T-helper 22 cell (primary cell): ENCODE measurements at places on chromosomes 12 and 14.

DNA sequence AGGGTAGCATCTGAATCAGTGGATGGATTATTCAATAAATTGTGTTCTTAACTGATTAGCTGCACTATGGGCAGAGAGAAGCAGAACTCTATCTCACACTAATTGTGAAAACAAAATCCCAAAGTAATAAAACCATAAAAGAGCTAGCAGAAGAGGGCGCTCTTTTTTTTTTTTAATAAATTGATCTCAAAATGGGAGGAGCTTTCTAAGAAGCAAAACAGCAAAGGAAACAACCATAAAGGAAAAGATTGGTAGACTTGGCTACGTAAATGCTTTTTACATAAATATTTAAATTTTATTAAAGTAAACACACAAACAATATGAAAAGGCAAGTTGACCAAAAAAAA is 1.5 kb upstream of the TM7SF3 start:
- no peak for DNase-seq

DNA sequence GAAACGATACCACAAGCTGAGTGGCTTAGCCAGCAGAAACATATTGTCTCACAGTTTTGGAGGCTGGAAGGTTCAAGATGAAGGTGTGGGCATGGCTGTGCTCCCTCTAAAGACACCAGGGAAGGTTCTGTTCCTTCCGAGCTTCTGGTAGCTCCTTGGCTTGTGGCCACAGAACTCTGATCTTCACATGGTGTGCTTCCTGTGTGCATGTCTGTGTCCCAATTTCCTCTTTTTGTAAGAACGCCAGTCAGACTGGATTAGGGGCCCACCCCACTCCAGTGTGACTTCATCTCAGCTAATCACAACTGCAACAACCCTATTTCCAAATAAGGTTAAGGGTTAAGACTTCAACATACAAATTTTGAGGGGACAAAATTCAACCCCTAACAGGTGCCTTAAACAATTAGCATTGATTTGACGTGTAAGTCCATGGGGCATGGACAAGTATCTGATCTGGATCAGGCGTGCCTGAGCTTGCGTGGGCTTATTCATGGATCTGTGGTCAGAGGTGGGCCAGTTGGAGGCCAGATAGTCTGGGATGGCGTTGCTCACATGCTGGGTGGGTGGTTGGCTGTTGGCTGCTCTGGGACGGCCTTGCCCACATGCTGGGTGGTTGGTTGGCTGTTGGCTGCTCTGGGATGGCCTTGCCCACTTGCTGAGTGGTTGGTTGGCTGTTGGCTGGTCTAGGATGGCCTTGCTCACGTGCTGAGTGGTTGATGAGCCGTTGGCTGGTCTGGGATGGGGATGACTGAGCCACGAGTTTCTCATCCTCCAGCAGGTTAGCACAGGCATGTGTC is 88.5 kb downstream of the LGMN start:
- DNase-seq: no peak

DNA sequence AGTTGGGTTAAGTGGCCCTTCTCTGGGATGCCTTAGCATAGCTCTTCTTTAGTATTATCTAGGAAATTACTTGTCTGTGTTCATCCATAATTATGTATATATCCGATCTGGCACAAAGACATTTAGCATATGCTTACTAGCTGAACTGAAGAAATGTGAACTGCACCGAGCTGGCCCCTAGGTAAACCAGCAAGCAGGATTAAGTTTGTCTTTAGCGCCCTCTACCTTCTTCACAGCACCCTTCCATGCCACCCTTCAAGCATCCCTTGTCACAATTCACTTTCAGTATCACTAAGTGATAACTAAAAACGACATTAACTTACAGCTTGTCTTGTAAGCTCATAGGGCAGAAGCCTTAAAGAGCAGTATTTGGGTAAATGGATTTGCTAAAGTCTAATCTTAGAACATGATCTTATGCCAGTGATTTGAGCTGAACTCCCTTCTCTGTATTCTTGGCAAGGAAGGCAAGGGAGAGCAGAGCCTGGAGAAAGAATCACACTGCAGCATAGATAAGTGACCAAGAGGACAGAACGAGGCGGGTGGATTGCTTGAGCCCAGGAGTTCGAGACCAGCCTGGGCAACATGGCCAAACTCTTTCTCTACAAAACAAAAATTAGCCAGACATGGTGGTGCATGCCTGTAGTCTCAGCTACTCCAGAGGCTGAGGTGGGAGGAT is 2.6 kb upstream of the HAL start:
- no peak for DNase-seq

DNA sequence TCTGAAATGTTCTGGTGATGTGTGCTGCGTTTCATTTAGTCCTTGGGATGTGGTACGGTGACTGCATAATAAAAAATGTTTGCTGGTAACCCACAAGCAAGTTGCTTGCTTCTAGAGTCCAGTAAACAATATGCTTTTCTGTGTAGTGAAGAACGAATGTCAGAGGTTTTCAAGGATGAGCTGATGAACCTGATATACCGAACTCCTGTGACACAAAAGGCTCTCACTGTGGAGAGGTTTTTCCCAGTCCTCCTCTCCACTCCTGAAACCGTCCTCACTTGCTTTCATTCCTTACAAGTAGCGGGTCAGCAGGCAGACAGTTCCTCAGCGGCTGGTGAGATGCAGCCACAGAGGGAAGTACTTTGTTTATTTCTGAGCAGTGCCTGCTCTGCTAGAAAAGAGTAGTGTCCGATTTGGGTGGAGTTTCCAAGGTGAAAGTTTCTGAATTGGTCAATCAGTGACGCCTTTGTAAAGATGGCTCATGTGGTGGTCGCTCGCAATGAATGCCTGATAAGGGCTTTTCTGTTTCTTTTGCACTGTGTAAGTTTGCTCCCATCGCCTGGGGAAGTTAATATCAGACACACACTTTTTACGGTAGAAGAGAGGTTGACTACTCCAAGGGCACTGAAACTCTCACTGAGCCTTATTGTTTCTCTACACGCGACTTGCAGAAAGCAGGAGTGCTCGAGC is 3.0 kb downstream of the ETV6 start:
- DNase-seq: no peak

DNA sequence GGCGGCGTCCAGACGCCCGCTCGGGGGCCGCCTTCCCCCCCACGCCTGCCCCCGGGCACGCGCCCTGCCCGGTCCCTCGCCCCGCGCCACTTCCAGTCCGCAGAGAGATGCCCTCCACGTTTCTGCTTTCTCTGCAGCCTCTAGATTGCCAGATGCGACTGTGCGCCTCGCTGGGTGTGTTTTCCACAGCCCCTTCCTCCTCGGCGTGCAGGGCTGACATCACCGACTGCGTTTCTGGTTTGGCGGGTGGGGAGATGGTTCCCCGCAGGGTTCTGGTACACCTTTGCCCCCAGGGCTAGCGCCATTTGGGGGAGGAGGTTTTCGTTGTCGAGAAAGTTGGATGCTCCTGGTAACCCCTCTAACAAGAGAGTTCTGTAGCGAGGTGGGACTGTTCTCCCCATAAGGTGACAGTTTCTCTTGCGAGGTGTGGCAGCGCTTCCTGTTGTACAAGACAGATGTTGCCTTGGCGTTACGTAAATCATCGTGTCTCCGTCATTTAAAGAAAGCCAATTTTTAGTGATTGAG is 1.5 kb downstream of the CALM1 start:
- peak; percentile 47 for DNase-seq

DNA sequence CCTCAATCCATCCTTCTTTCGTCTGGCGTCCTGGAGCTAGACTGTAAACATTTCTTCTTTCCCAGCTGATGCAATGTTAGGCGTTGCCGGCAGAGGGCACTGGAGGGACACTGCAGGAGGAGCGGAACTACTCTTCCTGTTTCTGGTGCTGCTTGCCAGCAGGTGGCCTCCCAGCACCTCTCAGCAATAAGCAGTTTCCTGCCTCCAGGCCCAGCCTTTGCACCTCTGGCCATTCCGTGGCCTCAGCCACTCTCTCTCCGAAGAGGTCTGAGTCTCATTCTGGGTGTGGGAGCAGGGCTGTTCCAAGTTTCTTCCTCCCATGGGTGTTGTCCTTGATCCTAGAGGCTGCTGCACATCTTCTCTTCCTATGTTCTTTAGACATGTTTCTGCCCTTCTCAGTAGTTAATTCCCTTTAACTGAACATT is 7.5 kb upstream of the ASPG start:
- peak; percentile 60 for DNase-seq

DNA sequence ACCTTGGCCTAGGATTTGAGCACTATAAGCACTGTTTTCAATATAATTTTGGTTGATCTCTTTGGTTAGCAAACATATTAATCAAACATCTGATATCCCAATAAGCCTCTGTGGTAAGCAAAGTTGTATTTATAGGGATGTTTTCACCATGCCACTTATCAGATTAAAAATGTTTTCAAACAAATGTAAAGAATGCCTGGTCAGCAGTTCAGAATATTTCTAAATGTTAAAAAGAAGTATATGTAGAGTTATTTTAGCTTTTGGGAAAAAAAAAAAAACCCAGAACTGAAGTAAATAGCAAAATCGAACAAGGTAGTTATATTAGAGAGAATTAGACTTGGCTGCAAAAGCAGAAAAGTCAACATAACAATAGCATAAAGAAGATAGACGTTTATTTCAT is 3.9 kb downstream of the NAV3 start:
- DNase-seq: no peak

GRCh38 chr12:104814944-104815343 is 143.1 kb downstream of the SLC41A2 start:
- DNase-seq: no peak

- no peak for DNase-seq
Measured at GRCh38 chr12:52401526-52401925, 4.6 kb downstream of the KRT82 start.

DNA sequence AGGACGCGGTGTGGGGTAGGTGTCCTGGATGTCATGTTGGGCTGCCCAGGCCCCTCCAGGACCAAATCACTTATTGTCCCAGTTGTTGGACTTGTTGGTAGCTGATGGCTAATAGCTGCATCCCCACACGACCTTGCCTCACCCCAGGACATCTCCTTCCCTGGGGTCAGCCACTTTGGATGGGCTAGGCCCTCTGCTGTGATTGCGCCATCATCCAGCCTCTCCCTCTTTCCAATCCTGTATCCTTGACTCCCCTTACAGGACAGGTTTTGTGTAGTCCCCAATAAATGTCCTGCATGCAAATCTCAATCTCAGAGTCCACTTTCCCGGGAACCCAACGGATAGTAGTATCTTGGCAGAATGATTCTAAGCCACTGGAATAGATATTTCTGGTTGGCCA is 43.4 kb upstream of the CHST11 start:
- DNase-seq: no peak

- no peak for DNase-seq
Measured at GRCh38 chr12:106152334-106152733, 13.6 kb upstream of the NUAK1 start.

DNA sequence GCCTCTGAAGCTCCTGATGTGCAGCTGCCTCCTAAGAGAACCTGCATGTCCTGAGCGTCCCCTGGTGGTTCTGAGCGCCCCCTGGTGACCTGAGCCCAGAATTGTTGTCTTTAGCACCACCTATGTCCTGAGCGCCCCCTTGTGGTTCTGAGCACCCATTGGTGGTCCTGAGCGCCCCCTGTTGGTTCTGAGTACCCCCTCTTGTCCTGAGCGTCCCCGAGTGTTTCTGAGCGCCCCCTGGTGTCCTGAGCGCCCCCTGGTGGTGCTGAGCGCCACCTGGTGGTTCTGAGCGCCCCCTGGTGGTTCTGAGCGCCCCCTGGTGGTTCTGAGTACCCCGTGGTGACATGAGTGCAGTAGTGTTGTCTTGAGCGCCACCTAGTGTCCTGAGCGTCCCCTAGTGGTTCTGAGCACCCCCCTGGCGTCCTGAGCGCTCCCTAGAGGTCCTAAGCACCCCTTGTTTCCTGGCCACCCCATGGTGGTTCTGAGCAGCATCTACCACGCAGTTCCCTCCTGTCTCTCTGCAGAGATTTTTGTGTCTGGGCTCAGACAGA is 782.5 kb downstream of the TMEM121 start:
- peak; percentile 38 for DNase-seq

- no peak for DNase-seq
Measured at GRCh38 chr12:47818467-47819137, 1.1 kb downstream of the HDAC7 start.

- DNase-seq: no peak
Measured at GRCh38 chr12:79347866-79348265, 342.9 kb downstream of the PAWR start.

GRCh38 chr12:32609966-32610365 is 69.1 kb upstream of the DNM1L start:
- no peak for DNase-seq

GRCh38 chr14:102560458-102561261 is 31.8 kb upstream of the RCOR1 start:
- no peak for DNase-seq

GRCh38 chr14:73262427-73263183 is 25.3 kb downstream of the PAPLN start:
- no peak for DNase-seq

GRCh38 chr12:11677752-11678151 is 28.3 kb downstream of the ETV6 start:
- no peak for DNase-seq

DNA sequence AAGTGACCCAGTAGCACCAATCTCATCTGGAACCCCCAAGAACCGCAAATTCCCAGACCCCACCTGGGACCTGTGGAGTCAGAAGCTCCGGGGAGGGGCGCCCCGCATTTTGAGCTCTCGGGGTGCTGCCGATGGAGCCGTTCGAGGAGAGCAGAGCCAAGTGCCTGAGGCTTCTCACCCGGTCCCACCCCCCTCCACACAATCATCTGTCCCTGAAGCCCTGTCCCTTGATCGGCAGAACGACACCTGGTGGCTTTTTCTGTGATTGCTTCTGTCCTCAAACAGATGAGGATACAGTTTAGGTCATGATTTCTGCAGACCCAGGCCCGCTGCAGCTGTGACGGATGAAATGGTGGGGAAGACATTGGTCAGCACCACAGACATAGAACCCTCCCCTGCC is 74.7 kb downstream of the NOC4L start:
- peak; percentile 12 for DNase-seq

GRCh38 chr14:62126879-62127478 is 364.8 kb downstream of the SNAPC1 start:
- DNase-seq: no peak

DNA sequence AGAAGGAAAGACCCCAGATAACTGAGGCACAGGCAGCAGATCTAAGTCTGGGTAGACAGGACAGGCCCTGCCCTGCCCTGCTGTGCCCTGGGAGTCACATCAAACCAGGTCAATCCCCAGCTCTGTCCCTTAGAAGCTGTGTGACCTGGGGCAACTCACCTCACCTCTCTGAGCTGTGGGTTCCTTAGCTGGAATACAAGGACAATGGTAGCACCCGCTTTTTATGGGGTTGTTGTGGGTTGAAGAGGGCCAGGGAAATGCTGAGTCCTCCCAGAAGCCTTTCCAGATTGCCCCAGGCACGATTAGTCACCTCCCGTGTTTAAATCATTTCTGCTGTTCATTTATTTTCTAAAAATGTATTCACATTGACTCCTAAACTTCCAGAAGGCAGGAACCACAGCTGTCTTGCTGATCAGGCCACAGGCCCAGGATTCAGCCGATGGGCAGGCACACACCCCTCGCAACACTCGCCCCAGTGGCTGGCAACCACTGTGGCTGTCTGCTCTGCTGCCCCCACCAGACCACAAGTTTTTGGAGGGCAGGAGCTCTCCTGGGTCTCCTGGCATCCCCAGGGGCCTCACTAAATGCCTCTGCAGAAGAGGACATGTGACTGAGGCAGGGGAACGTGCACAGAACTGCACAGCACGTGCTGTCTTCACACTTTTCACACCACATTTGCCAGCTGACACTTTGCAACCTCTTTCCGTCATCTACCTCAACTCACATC is 3.0 kb downstream of the SELPLG start:
- no peak for DNase-seq

- DNase-seq: no peak
Measured at GRCh38 chr12:120726510-120726793, 826 bp downstream of the ACADS start.

GRCh38 chr12:15698377-15698871 is 90.8 kb downstream of the EPS8 start:
- DNase-seq: no peak
